Stimulated activated CD4-positive, alpha-beta T cell treated with anti-CD3 and anti-CD28 coated beads, Interleukin-2, amount 100 ng/mL, for 24 hours (primary cell): ENCODE measurements at places on chromosomes 3 and 15.

DNA sequence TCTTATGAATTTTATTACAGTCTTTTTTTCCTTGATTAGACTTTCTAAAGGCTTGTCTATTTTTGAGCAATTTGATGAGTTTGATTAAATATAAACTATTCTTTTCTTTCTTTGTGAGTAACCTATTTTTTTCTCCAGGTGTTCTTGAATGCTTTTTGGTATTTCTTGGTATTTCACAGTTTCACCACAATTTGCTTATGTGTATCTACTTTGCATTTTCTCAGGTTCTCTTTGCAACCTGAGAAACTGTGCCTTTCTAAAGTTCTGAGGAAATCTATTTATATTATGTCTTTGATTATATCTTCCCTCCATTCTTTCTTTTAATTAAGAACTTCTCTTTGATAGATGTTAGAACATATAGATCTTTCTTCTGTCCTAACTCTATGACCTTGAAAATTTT, 117.1 kb upstream of the MLF1 start:
- DNase-seq, result no peak

DNA sequence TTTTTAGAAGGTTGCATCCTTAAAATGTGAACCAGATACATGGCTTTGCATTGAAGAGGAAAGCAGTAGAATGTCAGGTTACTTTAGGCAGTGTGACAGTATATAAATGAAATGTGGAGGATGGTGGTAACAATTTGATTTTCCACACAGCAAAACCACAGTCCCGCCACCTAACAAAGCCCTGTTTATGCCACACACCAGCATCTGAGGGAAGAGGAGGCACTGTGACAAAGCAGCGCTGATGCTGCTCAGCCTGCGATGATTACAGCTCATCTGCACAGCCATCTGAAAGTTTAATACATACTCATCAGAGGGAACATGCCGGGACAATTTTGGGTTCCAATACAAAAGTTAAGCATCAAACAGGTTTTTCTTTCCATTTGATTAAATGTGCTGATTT, 8.9 kb downstream of the RNF7 start:
- DNase-seq, result no peak

DNA sequence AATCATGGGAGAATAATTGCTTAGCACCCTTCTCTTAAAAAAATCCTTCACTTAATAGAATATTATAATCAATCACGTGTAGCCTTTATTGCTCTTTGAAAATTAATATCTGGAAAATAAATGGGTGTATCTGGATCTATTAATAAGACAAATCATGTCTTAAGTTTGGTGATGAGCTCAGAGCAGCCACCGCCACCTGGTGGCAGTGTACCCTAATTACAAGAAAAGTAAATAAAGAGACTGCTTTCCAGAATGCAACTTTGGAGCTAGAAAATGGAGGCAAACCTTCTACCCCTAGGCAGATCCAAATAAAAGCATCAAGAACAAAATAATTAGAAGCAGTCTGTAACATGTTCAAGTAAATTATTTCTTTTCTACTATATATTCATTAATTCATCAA, 43.5 kb downstream of the EPHB1 start:
- no peak for DNase-seq

GRCh38 chr15:23415321-23415865, 31.6 kb downstream of the GOLGA6L2 start:
- no peak for DNase-seq

GRCh38 chr15:100448481-100448880, 80.3 kb downstream of the CERS3 start:
- no peak for DNase-seq

DNA sequence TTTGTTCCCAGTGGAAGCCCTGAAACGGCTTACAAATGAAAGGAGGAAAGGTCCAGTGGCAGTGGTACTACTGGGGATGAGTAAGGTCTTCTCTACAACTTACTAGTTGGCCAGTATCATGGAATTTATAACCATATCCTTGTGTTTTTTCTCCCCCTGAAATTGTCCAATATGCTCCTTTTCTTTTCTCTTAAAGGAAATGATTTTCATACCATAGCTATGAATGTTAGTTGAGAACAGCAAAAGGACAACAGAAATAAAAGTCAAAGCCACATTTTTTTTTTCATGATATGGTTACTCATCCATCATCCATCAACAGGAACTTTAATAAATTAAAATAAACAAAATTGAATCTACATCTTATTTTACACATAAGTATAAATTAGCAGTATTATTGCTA, 450.4 kb downstream of the MFSD1 start:
- DNase-seq, result no peak

- no peak for DNase-seq
Measured at GRCh38 chr3:157323360-157323759, 113.3 kb upstream of the PTX3 start.

GRCh38 chr15:78249131-78249530, 14.8 kb upstream of the ACSBG1 start:
- DNase-seq, result no peak
